Activated CD4-positive, alpha-beta memory T cell treated with anti-CD3 and anti-CD28 coated beads for 36 hours (primary cell): ENCODE measurements at places on chromosomes 16 and 17.

DNA sequence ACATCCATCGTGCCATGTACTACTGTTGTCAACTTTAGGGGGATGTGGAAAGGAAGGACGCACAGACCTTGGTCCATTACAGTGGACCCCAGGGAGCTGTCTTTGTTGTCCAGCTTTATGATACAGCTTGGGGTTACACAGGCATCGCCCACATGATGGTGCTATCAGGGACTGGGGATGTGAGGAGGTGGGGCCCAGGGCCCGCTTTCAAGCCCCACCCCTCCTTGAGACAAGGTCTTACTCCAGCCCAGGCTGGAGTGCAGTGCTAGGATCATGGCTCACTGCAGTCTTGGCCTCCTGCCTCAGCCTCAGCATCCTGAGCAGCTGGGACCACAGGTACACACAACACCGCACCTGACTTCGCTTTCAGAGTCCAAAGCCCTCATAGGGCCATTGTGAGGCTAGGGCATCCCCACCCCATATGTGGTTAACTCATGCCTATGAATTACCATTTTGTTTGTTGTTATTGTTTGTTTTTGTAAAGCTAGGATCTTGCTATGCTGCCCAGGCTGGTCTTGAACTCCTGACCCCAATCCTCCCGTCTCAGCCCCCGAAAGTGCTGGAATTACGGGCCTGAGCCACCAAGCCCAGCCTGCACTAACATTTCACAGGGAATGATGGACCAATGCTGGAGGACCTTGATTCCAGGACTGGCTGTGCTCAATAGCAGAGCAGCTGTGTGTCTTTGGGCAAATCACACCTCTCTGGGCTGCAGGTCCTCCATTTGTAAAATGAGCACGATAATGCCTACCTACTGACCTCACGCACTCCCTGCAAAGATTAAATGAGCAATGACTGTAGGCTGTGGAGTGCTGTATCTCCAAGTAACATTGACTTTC is 17.2 kb downstream of the ST3GAL2 start:
- no peak for DNase-seq

GRCh38 chr17:31674305-31674704 is 184.7 kb downstream of the COPRS start:
- no peak for DNase-seq

DNA sequence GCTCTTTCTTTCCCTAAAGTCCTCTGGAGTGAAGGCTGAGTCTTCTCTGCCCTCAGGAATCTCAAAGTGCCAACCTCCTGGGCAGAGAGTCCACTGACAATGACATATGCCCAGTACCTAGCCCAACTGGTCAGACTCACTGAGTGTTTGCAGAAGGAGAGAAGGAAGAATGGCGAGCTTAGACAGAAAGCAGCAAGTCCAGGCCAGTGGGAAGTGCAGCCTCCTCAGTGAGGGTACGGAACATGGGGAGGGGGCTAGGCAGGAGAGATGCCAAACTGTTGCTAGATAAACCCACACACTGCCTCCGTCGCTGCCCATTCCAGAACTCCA is 678 bp downstream of the EXOC7 start:
- DNase-seq: no peak

DNA sequence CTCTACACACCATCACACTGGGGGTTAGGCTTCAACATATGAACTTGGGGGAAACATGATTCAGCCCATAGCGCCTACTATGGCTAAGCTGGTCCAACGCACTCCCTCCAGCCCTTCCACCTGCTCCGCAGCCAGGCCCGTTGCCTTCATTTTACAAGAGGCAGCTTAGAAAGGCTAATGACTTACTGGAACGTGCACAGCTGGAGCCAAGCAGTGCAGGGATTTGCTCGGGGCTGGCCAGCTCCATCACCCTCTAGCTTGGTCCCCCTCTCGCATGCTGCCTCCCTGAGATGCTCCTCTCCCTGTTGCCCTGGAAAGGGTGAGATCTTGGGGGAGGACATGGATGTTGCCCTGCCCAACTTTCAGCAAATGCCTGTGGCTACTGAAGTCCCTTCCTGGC is 2.8 kb upstream of the CACNG1 start:
- no peak for DNase-seq

DNA sequence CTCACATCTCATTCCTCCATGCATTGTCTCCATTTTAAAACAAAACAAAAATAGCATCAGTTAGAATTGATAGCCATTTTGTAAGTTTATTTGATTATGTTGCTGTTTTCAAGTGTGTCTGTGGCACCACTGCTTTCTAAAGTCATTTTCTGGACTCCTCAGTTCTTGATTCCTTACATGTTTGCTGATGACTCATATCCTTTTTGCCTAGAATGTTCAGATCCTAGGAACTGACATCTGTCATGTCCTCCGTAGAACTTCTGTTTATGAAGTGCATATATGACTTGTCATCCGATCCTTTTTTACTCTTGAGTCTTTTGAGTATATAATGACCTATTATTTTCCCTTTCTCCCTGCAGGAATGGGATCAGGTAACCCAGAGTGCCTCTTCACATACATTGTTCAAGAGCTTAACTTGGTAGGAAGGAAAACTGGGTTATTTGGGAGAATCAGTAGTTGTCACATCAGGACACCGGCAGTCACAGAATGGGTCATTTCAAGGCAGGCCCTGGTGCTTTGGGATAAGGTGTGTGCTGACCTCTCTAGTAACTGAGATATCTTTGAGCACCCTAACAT is 69.2 kb downstream of the MAP2K4 start:
- DNase-seq: no peak
